Lower leg skin (tissue), 4 donors: ENCODE measurements at places on chromosomes 7 and 10.

DNA sequence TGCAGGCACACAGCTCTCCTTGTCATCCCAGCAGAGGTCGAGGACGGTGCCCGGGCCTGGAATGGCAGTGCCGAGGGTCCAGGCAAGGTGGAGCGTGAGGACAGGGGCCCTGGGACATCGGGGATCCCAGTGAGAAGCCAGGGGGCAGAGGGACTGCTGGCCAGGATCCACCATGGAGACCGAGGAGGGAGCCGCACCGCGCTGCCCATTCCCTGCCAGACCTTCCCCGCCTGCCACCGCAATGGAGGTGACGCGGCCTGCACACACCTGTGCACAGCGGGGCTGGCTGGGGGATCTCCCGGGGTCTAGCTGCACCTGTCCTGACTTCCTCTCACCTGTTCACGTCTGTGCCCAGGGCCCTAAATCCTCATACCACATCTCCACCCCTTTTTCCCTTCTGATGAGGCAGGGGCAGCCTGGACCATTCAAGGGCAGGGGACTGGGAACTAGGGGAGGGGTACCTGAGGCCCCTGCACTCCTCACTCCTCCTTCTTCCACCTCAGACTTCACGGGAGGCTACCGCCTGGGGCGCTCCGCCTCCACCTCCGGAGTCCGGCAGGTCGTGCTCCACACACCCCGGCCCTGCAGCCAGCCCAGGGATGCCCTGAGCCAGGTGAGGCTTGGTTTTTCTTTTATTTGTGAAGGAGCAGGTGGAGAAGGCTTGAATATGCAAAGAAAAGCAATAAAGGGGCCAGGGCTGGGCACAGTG is 6.9 kb downstream of the NYAP1 start:
- DNase-seq: no peak

- no peak for DNase-seq
These were observed 67.2 kb downstream of the RAMP3 start for GRCh38 chr7:45224832-45225231.

DNA sequence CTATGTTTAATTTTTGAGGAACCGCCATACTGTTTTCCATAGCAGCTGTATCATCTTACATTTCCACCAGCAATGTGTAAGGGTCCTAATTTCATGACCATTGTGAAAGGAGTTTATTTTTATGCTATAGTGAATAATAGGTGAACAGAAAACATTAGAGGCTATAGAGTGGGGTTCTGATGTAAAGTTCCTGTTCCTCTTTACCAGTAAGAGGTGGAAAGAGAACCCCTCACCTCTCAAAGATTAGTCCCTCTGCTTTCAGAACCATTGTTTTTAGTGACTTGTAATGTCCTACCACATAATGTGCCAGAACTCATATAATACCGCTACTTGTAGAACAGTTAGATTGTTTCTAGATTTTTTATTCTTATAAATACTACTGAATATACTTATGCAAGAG is 34.2 kb downstream of the SUFU start:
- DNase-seq: no peak

DNA sequence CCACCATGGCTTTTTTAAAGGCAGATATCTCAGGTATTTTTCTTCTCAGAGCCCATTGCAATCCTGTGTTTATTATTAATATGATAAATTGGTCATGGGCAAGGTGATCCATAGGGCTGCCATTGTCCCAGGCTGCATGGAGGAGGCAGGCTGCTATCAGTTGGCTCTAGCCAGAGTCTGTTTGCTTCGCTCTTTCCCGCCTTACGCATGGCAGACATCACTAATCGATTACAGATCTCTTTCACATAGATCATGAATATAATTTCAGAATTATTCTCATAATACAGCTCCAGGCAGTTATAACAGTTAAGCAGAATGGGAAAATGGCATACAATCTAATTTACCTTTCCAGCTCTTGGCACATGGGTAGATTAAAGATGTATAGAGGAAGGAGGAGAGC is 30.4 kb upstream of the HABP2 start:
- DNase-seq: no peak

DNA sequence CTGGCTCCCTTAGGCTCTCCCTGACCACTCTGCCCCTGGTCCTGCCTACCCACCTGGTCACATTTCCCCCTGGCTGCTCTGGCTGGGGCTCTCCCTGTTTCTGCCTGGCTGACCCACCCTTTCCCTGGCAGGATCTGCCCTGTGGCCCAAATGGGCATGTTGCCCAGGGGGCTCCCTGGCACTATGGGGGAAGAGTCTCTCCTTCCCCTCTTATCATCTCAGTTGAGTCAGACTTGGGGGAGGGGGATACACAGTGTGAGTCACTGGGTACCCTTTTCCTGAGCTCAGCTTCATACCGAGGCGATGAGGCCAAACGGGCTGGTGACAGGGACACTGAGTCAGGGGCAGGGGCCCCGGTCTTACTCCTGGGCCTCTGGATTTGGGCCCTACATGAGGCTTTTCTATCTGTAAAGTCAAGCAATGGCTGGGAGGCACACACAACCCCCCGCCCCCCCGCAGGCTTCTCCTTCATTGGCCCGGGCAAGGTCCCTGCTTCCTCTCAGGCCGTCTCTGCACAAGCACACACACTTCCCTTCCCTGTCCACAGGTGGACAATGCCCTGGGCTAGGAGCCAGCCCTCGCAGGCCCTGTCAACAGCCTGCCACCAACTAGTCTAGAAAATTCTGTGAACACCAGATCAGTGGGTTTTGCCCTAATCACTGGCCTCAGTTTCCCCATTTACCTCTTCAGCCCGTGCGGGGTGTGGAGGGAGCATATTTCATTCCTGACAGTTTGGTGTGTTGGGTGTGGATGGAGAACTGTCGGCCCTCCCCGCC is 627 bp upstream of the FLNC start:
- no peak for DNase-seq

- DNase-seq: no peak
These were observed 10.4 kb downstream of the TACR2 start for GRCh38 chr10:69406302-69406811.

- DNase-seq: no peak
These were observed 99.7 kb upstream of the PITRM1 start for GRCh38 chr10:3272300-3272699.

- DNase-seq: no peak
These were observed 12.1 kb downstream of the ODAD2 start for GRCh38 chr10:27986821-27987220.

DNA sequence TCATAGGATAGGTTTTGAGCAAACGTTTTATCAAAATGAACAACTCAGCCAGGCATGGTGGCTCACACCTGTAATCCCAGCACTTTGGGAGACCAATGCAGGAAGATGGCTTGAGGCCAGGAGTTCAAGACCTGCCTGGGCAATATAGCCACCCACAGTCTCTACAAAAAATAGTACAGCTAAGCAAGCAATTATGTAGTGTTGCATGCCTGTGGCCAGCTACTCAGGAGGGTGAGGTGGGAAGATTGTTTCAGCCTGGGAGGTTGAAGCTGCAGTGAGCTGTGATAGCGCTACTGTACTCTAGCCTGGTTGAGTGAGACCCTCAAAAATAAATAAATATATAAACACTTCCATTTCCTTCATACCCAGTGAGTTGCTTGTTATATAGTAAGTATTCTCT is 67.1 kb downstream of the LSMEM1 start:
- DNase-seq: no peak

DNA sequence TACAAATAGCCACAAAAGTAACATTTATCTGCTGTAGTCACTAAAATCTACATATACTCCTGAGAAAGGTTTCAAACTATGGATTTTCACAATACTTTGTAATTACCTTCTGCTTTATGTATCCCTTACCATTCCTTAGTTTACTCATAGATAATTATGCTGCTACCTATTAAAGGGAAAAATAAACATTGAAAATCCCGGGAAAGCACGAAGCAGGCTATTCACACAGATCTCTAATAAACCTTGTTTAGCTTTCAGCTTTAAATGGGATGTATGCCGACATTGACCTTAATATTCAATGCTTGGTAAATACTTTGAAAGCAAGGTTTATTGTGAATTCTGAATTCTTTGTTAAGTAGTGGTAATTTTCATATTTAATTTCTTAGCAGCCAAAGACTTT is 58.5 kb upstream of the SMIM30 start:
- DNase-seq: no peak

GRCh38 chr10:120308589-120308988 is 148.4 kb upstream of the PLPP4 start:
- DNase-seq: no peak

GRCh38 chr10:116838143-116838725 is 11.1 kb upstream of the ENO4 start:
- no peak for DNase-seq
